ENCODE measurements at places on chromosomes 1 and 21.

- peak overlapping the region; percentile 20 for H3K27ac ChIP-seq
- H3K27me3 ChIP-seq, result peaks cover 53% of the 10 kb centered on the region
- no peaks in the 10 kb centered on the region for H3K36me3 ChIP-seq
- peaks cover 11% of the 10 kb centered on the region for H3K4me1 ChIP-seq
- no peak overlapping the region for H3K4me3 ChIP-seq
- DNase-seq, result no peak
Observed at GRCh38 chr1:160049101-160049500, 17.3 kb upstream of the PIGM start.

DNA sequence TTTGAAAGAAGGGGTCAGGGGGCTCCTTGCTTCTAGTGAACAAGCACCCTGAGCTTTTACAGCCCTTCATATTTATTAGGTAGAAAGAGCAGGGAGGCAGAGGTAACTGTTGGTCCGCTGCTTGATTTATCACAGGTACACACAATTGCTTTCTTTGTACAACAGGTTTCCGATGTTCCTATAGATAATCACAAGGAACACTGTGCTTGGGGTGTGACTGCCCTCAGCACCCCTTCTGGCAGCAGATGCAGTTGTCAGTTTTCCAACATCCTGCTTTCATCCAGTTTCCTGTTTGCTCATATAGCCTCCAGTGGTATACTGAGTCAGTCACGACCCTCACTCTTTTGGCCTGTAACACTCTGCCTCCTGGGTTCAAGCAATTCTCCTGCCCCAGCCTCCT is 40.6 kb downstream of the SCP2 start:
- no peak overlapping the region for H3K27ac ChIP-seq
- no peaks in the 10 kb centered on the region for H3K36me3 ChIP-seq
- H3K4me1 ChIP-seq, result no peaks in the 10 kb centered on the region
- DNase-seq, result no peak

GRCh38 chr1:155859234-155859829 is at the start of gene SYT11:
Gene SYT11, plus strand, starts transcription at chr1:155859567. Its CDS starts 195 bp downstream, at chr1:155859762.
- peaks cover 29% of the 10 kb centered on the region for H3K4me1 ChIP-seq
- H3K4me3 ChIP-seq, result peak within 1 kb of the TSS; percentile 90
- peak; percentile 86 for DNase-seq
- peaks cover 9% of the 10 kb centered on the region for H3K27me3 ChIP-seq

DNA sequence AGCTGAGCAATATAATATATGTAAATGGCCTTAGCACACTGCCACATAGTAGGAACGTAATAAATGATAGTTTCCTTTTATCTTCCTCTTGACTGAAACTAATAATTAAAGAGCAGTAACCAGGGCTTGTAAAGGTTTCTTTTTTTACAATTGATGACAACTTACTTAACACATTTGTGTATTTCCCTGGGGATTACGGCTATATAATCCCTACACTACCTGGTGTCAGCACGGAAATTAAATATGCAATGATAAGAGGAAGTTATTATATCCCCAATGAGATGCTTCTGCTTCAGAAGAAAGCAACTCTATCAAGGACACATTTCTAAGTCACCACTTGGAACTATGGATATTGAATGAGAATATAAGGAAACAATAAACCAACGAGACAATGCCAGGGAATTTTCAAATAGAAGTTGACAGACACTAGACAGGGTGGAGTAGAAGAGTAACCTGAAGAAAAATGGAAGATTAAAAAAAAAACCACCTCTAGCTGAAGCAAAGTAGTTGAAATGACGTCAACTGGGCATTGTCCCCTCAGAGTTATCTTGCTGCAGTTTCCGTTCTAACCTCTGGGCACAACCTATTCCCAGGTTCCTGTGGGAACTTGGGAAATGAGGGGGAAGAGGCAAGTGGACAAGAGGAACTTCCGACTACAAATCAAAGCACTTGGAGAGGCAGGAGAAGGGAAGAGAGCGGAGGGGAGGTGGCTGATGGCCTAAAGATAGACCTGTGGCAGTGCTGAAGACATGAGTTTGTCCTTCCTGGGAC is 66.5 kb downstream of the PLPP3 start:
- no peak overlapping the region for H3K27ac ChIP-seq
- no peak for DNase-seq
- H3K4me1 ChIP-seq, result peaks cover 15% of the 10 kb centered on the region
- H3K36me3 ChIP-seq, result no peaks in the 10 kb centered on the region
- no peak overlapping the region for H3K4me3 ChIP-seq

- H3K4me3 ChIP-seq, result no peak overlapping the region
- H3K27me3 ChIP-seq, result peaks cover 33% of the 10 kb centered on the region
- no peak for DNase-seq
- peaks cover 12% of the 10 kb centered on the region for H3K36me3 ChIP-seq
Observed at GRCh38 chr1:169100208-169100607, 6.3 kb upstream of the ATP1B1 start.
